ENCODE measurements at places on chromosomes 6 and 20.
A peak's percentile ranks its signal among the peaks of the same experiment; 100 is the strongest.

GRCh38 chr20:51600016-51600420 is 57.5 kb upstream of the NFATC2 start:
- DNase-seq: no peak

DNA sequence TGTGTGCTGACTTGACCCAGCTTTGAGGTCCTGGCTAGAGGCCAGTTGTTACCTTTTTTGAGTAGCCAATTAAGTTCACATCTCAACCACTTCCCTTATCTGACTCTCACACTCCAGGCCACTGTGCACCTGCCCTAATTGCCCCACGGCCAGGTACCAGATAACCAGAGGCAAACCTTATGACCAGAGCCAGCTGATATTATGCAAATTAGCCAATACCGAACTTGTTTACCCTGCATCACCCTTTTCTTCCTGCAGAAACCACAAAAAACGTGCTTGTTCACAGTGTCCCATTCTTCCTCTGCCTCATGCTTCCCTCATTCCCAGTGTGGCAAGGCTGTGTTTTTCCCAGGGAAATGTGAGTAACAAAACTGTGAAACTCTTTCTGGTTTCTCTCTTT is 89.3 kb downstream of the HTR1B start:
- no peak for DNase-seq

- DNase-seq: no peak
Observed at GRCh38 chr6:96925290-96925687, 761 bp downstream of the KLHL32 start.

- no peak for DNase-seq
Observed at GRCh38 chr6:139372326-139373153, 1.9 kb downstream of the CITED2 start.

- DNase-seq: no peak
Observed at GRCh38 chr6:14423955-14424354, 306.4 kb downstream of the CD83 start.

DNA sequence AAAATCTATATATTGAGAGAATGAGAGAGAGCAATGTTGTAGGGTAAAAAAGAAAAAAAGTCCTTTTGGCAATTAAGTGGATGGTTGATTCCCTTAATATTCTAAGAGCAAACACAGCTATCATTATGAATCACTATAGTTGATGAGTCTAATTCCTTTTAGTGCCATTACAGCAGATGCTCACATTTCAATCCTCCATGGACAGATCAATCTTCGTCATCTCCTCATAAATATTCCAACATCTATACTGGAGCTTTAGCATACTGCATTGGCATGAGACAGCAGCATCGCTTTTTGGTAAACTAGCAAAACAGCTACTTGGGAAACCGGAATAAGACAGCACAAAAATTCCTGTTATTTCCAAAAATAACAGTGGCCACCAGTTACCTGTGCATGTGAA is 796.7 kb downstream of the QKI start:
- no peak for DNase-seq

DNA sequence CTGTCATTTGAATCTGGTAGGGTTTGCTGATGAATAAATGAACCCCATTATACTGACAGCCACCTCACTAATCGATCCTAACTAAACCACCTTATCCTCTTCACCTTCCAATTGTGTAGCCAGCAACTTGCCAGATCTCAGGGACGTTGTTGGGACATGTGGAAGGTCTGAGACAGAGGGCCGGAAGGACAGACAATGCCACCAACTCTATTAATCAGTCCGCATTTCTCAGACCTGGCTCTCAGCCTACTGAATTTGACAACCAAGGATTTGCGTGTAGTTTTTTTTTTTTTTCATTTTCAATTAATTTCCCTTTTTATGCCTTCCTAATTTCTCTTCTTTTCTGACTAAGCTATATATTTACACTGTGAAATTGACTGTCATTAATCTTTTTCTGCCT is 122.5 kb downstream of the CARMIL1 start:
- no peak for DNase-seq

GRCh38 chr6:22886650-22887581 is 317.6 kb downstream of the HDGFL1 start:
- no peak for DNase-seq

DNA sequence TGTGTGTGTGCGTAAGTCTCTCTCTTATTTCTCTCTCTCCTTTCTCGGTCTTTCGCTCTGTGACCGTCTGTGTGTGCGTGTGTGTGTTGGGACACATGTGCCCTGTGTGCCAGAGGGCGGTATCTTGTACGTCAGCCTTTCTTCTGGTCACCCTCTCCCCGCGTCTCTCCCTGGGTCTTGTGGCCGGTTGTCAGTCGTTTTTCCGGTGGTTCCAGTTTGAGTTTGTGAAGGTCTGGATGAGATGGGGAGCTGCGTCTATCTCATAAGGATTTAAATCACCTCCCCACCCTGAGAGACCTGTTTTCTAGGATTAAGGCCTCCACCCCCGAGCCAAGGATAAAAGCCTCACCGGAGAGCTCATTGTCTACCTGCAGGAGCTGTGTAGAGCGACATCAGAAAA is 295.5 kb upstream of the ZNF337 start:
- no peak for DNase-seq

- DNase-seq: no peak
Observed at GRCh38 chr6:43776799-43777776, 7.1 kb downstream of the VEGFA start.

GRCh38 chr6:109081026-109081425 is 13.6 kb downstream of the SESN1 start:
- DNase-seq: no peak

DNA sequence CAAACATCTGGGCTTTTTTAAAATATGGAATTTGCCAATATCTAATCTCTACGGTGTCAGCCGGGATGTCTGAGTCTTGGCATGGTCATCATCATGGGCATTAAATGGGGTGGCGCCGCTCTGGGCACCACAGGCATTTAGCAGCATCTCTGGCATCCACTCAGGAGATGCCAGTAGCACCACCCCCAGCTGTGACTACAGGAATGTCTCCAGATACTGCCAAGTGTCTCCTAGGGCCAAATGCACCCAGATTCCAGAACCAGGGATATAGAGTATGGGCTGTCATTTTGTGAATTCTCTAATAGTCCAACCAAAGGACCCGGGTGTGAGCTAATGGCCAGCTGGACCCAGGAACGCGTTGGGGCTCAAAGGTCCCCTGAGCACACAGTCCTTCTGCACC is 361.0 kb downstream of the TAF4 start:
- no peak for DNase-seq

- DNase-seq: peak; percentile 27
Observed at GRCh38 chr20:10225439-10226060, 6.9 kb downstream of the SNAP25 start.

GRCh38 chr20:64000906-64001305 is 20.0 kb downstream of the PRPF6 start:
- no peak for DNase-seq

DNA sequence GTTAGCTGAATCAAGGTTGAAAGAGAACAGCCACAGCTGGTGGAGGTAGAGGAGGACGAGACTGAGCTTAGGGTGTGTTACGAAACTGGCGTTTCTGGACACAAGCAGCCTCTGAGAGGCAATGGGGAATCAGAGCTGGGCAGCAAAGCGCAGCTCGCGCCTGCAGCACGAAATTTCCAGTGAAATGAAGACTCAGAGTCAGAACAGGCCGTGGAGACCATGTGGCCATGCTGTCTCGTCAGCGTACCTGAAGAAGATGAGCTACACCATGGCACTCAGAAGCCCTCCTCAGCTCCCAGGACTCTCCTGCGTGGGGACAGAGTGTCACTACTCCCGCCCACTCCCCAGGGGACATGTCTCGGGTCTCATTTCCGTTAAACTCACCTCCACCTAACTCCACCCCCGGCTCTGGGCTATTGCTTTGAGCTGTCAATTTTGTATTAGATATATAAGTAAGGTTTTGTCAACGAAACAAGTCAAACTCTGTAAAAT is 256.9 kb downstream of the ERMARD start:
- no peak for DNase-seq

DNA sequence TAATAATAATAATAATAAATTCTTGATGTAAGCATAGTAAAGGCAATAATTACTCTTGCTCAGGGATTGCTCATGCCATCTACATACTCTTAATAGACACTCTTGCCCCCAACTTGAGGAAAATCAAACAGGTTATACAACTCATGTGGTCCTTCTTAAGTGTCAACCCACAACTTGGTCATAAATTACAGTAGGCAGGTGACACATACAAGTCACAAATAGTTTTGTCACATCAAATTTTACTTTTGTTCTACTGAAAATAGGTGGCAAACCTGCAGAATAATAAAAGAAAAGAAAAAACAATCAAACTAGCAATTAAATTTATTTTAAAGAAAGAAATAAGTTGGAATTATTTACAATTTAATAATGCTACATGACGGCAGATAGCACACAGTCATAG is 1.6 kb downstream of the ME1 start:
- DNase-seq: no peak

DNA sequence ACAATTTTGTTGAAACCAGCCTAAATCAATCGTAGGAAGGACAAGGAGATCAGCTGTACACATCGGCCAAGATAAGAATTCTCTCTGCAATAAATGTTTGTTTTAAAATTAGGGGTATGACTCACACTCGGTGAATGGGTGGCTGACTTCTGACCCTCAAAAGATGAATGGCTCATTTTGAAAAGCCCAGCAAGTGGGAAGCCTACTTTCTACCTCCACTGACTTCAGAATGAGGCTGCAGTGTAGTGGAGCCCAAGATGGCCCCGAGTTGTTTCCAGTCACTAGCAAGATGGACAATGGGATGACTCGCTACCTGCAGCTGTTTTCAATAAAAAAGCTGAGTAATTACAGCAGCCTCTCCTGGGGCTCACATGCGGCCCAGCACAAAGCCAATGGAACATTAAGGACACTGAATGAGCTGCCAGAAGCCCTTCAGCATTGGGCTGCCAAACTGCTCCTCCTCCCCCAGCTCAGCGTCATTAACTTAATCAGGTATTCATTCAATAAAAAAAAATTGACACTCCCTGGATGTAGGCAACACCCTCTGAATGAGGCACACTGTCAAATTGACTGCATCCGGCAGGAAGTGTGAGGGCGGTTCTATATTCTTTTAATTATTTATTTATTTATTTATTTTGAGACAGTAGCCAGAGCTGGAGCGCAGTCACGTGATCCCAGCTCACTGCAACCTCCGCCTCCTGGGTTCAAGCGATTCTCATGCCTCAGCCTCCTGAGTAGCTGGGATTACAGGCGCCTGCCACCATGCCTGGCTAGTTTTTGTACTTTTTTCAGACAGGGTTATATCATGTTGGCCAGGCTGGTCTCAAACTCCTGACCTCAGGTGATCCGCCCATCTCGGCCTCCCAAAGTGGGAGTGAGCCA is 107.3 kb downstream of the GMPR start:
- peak; percentile 76 for DNase-seq

DNA sequence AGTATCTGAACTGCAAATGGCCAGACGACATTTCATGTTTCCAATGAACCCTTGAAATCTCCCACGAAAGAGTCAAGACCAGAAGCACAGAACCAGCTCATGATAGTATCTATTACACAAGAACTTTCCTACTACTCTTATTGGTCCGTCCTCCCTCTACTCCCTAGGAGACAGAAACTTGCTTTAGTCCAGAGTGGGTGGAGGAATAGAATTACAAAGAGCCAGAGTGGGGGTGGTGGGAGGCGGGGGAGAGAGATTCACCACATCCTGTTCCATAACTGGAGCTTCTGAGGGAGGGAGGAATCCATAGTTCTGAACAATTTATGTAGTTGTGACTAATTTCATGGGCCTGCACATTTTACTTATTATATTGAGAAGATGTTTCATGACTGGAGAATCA is 18.5 kb upstream of the WFDC10A start:
- peak; percentile 22 for DNase-seq

DNA sequence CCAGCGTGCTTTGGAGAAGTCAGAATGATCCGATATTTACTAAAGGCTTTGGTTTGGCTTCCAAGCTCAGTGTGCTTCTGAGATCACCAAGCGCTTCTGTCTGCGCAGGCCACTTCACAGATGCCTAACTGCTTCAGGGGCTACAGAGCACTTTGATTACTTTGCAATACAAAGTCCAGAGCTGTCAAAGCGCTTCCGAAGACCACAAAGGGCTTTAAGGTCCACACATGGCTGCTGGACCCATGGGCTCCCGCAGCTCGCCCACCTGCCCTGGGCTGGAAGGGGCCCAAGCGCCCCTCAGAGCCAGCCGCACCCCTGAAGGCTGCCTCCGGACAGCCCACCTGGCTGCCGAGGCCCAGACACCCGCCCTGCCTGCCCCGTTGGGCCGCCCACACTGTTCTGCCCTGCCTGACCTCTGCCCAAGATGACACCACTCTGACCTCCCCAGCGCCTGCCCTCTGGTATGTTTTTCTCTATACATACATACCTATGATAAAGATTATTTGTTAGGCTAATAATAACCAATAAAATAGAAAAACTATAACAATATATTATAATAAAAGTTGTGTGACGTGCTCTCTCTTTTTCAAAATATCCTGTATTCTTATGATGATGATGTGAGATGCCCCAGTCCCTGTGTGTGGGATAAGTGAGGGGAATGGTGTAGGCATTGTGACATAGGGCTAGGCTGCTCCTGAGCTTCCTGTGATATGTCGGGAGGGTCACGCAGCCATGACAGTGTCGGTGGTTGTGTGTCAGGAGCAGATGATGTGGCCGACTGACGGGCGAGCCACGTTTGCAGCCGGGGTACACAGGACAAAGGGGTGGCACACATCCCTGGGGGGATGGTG is 22.6 kb downstream of the DYNLT1 start:
- DNase-seq: no peak

DNA sequence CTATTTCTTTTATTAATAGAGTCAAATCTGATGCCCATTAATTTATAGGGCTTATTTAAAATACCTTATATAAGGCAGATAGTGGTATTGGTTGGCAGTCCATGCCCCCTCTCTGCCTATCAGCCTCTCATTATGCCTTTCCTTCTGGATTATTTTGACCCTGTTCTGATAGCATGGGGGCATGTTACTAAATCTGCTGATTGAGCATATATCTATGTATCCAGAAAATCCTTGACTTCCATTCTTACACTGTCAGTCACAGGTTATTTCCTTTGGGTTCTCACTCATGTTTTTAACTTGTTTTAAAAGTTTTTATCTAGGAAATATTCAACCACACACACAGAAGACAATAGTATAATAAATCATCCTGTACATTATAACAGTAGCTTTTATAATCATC is 1184.9 kb downstream of the HACE1 start:
- no peak for DNase-seq

Data from AG08396 (cell line).